Forelimb muscle (tissue), 1 donor: ENCODE measurements at places on chromosomes 13 and 19. TPM values are rescaled to one million over a fixed set of nuclear protein-coding genes. Genes with fewer than 3 reads are reported as not detected.

Gene IGFL2
- not detected for polyA plus RNA-seq

DNA sequence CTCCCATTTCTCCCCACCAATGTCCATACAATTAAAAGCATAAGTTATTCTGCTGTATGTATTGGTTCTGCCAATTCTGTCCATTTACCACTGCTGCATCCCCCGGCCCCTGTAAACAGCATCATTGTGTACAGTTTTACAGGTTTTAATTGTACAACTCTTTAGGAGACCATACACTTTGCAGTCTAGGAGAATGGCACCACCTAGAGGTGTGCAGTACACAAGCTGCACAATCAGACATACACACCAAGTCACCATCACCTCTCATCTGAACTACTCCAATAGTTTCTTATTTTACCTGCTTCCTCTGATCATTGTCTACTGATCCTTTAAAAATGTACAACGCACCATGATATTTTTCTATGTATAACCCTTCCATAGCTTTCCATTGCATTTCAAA, 855.9 kb upstream of the KLHL1 start:
- DNase-seq = no peak

DNA sequence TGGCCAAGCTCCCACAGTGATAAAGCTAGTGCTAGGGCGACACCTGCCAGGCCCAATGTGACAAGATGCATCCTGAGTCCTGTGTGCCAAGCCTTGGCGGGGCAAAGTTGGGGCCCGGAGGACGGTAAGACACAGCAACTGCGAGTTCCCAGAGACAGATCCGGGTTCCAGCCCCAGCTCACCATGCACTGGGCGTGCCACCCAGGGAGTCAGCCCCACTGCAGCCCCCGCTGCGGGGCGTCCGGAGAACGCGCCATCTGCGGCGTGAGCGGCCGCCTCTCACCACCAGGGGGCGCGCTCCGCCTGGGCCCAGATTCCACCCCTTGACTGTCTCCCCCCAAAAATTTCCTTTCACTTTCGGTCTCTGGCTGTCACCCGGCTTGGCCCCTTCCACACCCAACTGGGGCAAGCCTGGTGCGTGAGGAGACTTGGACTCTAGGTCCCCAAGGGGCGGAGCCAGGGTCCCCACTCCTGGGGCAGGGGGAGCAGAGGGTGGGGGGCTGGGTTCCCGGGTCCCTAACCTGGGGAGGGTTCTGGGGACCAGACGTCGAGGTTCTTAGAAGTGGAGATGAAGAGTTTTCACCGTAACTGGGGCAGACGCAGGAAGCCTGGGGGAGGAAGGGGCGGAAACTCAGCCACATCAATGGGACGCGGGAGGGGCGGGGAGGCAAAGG, at the start of gene FLT3LG:
Gene FLT3LG, plus strand, starts transcription at position 348 of the 674 bp plus-strand sequence. CDS start 425 bp downstream, outside the sequence.
- no peak for DNase-seq

- DNase-seq = no peak
Observed at GRCh38 chr13:80515296-80515695, 174.4 kb upstream of the SPRY2 start.
